NCI-H1417 treated with DMSO at 0.1 percent for 48 hours (cell line): ENCODE measurements at places on chromosomes 2 and 18.
A peak's percentile ranks its signal among the peaks of the same experiment; 100 is the strongest.

DNA sequence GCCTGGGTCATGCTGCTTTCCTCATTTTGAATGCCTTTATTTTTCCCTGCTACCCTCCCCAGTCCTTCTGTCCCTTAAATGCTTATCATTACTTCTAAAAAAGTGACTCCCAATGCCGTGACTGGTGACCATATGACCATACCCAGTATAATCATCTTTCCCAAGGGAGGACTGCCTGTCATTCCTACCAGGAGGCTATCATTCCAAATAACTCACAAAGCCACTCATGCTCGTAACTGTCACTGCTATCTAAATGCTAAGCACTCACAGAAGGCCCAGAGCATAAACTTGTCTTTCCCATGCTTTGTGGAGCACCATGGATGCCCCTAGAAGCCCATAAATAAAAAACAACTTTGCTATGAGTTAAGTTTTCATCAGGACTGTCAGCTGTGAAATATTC is 38.7 kb upstream of the CREB1 start:
- DNase-seq, result no peak

GRCh38 chr2:6971502-6971901 is 54.3 kb downstream of the RNF144A start:
- DNase-seq, result no peak

GRCh38 chr2:161030260-161031063 is 129.8 kb upstream of the TANK start:
- no peak for DNase-seq

DNA sequence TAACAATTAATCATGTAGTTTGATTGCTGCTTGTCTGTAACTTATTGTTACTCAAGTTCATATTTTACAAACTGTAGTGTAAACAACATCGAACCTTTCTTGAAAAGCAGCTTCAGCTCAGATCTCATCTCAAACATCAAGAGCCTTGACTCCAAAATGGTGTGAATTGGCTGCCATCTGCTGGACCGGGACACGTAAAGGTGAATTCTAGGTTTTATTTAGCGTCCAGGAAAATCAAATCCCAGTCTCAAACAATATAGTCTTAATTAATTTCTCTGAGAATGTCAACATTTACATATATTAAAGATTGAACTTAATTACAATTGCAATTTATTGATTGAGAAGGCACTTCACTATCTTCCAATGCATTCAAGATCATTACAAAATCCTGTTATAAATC is 453.0 kb downstream of the GALR1 start:
- no peak for DNase-seq

GRCh38 chr2:172461591-172462372 is 34.4 kb downstream of the ITGA6 start:
- no peak for DNase-seq

- no peak for DNase-seq
Measured at GRCh38 chr2:102782933-102783332, 21.1 kb downstream of the TMEM182 start.

GRCh38 chr2:1016500-1016899 is 65.9 kb downstream of the SNTG2 start:
- DNase-seq, result no peak

DNA sequence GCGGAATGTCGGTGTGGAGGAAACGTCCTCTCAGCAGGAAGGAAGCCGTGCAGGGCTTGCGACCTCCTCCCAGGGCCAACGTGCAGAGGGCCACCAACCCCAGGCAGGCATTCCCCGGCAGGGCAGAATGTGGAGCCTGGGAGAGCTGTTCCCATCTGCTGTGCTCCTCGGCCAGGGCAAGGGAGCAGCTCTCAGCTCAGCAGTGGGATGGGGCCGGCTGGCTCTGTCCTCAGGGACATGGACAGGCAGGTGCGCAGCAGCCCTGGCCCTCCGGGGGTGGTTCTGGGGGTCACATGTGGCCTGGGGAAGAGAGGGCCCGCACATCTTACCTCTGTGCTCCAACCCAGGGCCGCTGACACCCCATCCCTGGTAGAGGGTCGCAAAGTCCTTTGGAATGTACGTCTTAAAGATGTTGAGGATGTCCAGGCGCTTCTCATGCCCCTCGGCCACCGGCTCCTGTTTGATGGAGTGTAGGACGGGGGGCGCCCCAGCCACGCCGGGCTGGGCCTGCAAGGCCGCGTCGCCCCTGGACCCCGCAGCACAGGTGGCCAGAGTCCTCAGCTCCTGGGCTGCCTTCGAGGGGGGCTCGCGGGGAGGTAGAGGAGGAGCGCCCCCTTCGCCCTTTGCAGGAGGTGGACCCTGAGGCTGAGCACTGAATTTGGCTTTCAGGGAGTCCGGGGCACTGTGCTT is 116.4 kb downstream of the ZNF516 start:
- DNase-seq, result no peak

GRCh38 chr2:215274829-215275228 is 37.0 kb upstream of the ATIC start:
- no peak for DNase-seq

- peak; percentile 64 for DNase-seq
Measured at GRCh38 chr18:51988277-51988676, 351.7 kb upstream of the DCC start.

GRCh38 chr2:159617100-159617499 is 752 bp upstream of the BAZ2B start:
- no peak for DNase-seq

- no peak for DNase-seq
Measured at GRCh38 chr2:121862286-121862685, 106.8 kb downstream of the TSN start.

GRCh38 chr2:105384216-105384615 is 14.6 kb downstream of the FHL2 start:
- no peak for DNase-seq

DNA sequence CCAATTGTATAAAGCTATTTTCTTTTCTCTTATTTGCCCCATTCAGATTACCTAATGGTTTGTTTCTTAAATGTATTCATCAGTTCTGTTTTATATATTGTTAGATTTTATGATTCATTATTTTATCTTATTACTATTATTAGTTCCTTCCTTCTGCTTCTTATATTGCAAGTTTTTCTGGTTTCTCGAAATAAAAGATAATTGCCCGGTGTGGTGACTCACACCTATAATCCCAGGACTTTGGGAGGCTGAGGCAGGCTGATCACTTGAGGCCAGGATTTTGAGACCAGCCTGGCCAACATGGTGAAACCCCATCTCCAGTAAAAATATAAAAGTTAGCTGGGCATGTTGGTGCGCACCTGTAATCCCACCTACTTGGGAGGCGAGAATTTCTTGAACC is 37.8 kb downstream of the ANTXR1 start:
- DNase-seq, result no peak

DNA sequence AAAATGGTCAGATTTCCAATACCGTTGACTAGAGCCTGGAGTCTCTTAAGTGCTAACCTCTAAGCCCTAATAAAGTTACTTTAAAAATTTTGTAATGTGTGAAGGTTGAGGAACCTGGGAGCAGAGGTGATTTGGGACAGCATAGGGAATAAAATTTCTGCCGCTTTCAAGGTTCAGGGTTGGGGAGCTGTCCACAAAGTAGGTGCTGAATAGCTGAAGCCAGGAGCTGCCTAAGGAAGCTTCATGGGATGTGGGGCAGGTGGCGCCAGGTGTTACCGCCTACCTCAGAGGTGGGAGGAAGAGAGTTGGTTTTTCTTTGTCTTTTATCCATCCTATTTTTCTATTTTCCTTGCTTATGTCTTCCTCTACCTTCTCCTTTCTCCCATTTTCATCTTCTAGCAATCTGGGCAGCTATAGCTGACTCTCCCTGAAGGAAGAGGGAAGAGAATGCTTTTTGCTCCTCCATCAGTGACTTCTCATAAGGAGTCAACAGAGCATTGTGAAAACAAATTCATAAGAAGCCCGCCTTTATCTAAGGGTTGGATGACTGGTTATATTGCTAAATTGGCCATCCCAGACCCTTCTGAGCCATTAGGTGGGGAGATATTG is 178.7 kb downstream of the CLIP4 start:
- DNase-seq, result no peak

GRCh38 chr2:98882971-98883779 is 52.9 kb downstream of the CRACDL start:
- DNase-seq, result no peak

DNA sequence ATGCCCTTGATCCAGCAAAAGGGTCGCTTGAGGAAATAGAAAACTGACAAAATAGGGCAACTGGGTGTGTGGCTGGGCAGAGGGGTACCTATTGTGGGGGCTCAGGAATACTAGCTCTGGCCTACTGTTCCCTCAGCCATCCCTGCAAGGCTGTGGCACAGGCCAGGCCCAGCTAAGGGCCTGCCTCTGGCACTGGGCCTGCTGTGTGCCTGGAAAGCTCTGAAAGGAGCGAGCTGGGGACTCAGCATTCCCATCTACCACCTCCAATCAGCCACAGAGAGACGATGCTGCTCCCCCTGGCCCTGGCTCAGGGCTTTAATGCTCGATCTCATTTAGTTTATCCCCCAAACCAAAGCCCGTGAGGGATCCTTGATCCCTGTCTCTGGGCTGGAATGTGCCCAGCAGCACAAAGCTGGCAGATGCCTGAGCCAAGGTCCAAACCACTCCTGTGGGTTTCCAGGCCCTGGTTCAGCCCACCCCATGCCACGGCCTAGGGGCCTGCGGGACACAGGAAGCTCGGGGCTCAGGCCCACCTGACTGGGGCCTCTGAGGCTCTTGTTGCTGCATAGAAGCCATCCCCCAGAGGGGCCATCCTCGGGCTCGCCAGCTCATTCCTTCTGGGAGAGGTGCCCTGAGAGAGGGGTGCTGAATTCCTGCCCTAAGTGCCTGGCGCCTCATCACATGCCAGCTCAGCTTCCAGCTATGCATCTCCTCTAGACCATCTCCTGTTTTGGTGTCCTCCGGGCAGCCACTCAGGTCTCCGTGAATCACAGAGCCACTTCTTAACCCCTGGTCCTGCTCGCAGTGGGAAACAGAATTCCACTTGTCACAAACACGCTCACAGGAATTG is 43.0 kb upstream of the KCNF1 start:
- DNase-seq, result no peak

- DNase-seq, result no peak
Measured at GRCh38 chr18:7980136-7980535, 413.0 kb downstream of the PTPRM start.

DNA sequence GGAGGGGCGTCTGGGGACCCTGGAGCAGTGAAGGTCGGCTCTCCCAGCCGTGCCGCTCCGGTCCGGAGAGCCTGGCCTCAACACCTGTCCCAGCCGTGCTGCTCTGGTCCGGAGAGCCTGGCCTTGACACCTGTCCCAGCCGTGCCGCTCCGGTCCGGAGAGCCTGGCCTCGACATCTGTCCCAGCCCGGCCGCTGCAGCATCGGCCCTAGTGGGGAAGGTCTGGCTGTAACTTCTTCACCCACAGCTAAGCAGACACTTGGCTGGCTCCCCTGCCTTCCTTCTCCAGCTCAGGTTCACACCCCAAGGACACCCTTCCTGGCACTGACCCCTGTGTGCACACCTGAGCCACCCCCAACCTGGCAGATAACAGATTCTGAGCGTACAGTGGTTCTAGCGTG is 4.6 kb downstream of the KCNG2 start:
- DNase-seq, result no peak

- no peak for DNase-seq
Measured at GRCh38 chr18:62555135-62555534, 32.3 kb downstream of the ZCCHC2 start.

- no peak for DNase-seq
Measured at GRCh38 chr2:199147216-199147615, 310.5 kb downstream of the SATB2 start.

DNA sequence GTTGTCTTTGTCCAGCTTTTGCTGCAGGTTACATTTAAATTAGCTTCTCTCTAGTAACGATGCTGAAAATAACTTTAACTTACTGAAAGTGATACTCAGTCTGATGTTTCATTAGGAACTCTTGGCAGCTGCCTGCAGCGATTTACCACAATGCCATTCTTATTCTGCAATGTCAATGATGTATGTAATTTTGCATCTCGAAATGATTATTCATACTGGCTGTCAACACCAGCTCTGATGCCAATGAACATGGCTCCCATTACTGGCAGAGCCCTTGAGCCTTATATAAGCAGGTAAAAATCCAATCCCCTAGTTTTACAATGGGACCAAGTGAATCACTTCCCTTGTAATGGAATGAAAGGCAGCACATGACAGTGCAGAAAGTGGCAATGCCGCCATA is 16.3 kb upstream of the MFF start:
- DNase-seq, result no peak

DNA sequence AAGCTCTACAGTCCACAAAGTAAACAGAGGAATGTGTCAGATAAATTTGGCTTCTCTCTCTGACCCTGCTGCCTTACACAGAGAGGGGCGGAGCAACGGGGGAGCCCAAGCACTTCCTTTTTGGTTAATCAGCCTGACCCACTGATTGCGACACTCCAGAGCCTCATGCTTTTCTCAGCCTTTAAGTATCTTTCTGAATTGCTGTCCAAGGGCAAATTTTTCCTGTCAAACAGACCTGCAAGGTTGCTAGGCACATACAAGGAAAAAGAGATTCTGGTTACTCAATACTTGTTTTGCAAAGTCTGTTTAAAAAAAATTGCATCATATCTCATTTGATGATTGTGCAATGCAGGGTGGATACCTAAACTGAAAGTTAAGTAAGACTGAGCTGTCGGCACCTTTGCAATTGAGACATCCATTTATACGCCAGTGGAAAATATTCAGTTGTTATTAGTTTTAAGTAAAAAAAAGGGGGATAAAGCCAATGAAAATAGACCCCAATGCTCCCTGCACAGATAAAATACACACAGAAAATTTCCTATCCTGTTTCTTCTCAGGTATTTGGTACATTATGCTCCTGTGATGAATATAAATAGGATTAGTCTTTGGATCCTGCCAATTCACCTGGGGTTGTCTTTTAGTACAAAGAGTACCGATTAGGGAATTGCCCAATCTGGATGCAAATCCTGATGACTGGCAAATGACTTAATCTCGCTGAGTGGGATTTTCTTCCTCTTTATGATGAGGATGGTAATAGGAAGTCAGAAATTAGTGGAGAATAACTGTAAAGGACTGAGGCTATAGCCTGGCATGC is 260.2 kb upstream of the TRIB2 start:
- no peak for DNase-seq

GRCh38 chr2:118510807-118511206 is 336.6 kb downstream of the EN1 start:
- no peak for DNase-seq

- DNase-seq, result no peak
Measured at GRCh38 chr2:85137156-85137555, 4.0 kb downstream of the TCF7L1 start.

DNA sequence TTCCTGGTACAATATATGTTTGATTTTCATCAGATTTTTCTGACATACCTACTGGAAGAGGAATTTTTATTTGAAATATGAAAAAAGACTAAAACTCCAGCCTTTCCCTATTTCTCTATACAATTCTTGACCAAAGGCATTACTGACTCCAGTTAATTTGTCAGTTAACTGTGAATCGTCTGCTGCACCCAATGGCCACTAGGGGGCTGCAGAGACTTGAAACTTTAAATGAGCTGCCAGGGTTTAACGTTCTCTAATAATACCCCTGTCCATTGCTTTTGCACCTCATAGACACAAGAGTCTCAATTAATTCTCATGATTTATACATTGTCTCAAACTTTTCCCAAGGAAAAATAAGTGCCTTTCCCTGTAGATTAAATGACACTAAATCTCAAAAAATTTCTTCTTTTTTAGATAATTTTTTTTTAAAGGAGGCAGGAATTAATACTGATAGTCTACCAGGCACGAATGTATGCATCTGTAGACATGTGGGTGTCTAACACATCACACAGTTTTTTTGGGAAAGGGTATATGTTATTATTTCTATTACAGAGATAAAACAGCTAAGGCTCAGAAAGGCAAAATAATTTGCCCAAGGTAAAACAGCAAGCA is 1.8 kb upstream of the ALK start:
- peak; percentile 21 for DNase-seq

- no peak for DNase-seq
Measured at GRCh38 chr2:127124426-127124825, 17.5 kb upstream of the BIN1 start.

GRCh38 chr2:179044500-179044899 is 5.4 kb downstream of the CCDC141 start:
- DNase-seq, result no peak
